ENCODE measurements at places on chromosomes 3 and 15.

GRCh38 chr15:39741258-39741657 is 41.4 kb downstream of the FSIP1 start:
- DNase-seq: no peak

- DNase-seq: no peak
These were observed 300.4 kb upstream of the ADAMTS9 start for GRCh38 chr3:64988188-64988587.

- DNase-seq: no peak
These were observed 1.2 kb downstream of the IGDCC4 start for GRCh38 chr15:65421360-65422215.

GRCh38 chr15:78509726-78510312 is 2.4 kb downstream of the HYKK start:
- DNase-seq: no peak

Data from activated CD8-positive, alpha-beta memory T cell treated with anti-CD3 and anti-CD28 coated beads for 1 hour (primary cell).